ENCODE measurements at places on chromosomes 7 and 10.

GRCh38 chr10:104612571-104613205, 28.4 kb upstream of the SORCS3 start:
- no peak for DNase-seq

DNA sequence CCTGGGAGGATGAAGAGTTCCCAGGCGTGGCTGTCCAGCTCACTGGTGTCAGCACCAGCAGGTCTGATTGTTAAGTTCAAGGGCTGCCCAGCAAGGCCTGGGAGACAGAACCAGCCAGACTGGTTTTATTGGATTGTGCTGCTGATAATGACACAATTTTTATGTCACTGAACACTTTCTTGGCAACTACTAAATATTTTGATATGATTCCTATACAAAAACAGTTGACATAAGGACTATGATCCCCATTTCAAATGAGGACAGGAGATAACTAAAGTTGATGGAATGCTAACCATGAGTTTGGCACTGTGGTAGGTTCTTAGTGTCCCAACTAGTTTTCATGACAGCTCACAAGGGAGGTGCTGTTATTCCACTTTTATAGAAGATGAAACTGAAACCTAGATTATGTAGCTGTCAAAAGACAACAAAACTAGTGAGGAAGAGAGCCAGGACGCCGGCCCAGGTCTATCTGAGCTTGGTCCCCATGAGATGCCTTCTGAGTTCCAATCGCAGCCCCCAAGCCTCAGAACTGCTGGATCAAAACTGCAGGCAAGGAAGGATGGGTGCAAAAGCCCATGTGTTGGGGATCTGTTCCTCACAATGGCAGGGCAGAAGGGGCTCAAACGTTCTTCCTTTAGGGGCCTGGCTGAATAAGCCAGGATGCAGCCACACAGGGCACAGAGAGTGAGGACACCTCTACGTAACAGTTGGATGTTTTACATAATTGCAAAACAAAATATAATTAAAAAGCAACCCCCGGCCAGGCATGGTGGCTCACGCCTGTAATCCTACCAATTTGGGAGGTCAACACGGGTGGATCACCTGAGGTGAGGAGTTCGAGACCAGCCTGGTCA, 52.8 kb downstream of the COBL start:
- DNase-seq, result no peak

GRCh38 chr10:35318551-35318950, 17.8 kb upstream of the CCNY start:
- no peak for DNase-seq

DNA sequence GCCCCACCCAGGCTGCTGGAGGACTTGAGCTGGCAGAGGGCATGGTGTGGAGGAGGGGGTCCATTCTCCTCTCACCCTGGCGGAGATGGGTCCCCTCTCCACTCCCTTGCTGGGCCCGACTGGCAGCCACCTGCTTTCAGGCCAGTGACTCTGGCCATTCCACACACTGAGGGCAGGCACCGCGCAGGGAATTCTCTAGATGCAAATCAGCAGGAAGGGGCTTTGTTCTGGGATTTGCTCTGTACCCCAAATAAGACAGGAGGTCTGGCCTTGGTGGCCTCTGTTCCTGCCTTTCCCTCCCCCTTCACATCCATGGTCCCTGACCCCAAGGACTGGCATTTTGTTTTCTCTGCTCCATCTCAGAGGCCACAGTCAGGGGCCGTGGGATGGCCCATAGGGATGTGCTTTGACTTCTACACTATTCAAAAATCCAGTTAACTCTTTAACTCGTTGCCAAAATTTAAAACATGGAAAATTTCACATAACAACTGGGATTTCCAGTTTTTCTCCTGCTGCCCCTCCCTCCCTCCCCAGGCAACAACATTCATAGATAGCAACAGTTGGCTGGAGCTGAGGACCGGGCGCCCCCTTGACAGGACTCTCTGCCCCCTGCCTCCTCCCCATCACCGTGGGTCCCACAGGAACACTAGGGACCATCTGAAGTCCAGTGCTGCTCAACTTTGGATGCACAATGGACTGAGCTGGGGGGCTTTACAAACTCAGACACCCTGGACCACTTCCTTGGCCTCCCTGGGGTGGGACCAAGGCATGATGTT, 33.9 kb downstream of the PPIF start:
- no peak for DNase-seq

DNA sequence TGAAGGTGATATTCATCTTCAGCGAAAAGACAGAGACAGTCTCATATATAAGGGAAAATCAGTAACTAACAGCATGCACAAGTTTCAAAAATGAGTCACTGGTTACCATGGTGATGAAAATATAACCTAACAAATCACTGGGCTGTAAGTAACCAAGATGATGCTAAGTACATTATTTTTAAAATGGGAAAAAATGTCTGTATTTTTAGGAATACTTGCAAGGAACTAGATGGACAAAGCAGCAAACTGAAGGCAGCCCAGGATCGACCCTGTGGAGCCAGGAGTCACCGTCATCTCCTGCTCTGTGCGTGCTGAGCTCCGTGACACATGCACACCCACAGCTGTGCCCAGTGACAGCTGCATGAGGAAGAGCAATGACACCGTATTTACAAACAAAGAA, 137.3 kb downstream of the ELMO1 start:
- DNase-seq, result no peak

- no peak for DNase-seq
Measured at GRCh38 chr7:80981405-80981804, 62.6 kb upstream of the SEMA3C start.

DNA sequence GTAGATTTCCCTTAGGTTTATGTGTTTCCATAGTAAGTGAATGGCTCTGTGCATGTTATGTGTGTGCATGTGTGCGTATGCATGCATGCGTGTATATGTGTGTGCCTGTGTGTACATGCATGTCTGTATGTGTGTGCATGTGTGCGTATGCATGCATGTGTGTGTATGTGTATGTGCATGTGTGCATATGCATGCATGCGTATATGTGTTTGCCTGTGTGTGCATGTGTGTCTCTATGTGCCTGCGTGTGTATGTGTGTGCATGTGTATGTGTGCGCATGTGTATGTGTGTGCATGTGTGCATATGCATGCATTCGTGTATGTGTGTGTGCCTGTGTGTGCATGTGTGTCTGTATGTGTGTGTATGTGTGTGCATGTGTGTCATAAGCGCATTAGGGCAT, 98.8 kb upstream of the AGBL3 start:
- no peak for DNase-seq

GRCh38 chr10:32000937-32001336, 55.3 kb downstream of the KIF5B start:
- DNase-seq, result no peak

DNA sequence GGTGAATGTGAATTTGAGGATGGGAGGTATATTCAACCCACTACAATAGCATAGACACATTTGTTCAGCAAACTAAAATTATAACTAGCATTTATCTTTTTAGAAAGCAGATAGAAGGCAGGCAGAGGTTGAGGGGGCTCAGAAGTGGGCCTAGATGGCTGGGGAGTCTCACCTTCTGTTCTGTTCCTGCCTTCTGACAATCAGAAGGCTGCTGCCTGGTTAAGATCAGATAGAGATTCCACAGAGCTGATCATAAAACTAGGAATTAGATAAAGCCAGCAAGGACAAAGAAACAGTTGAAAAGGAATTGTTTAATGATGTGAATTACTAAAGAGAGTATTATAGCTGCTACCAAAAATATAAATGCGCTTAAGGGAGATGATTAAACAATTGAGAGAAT, 11.6 kb upstream of the NFE2L3 start:
- DNase-seq, result no peak

DNA sequence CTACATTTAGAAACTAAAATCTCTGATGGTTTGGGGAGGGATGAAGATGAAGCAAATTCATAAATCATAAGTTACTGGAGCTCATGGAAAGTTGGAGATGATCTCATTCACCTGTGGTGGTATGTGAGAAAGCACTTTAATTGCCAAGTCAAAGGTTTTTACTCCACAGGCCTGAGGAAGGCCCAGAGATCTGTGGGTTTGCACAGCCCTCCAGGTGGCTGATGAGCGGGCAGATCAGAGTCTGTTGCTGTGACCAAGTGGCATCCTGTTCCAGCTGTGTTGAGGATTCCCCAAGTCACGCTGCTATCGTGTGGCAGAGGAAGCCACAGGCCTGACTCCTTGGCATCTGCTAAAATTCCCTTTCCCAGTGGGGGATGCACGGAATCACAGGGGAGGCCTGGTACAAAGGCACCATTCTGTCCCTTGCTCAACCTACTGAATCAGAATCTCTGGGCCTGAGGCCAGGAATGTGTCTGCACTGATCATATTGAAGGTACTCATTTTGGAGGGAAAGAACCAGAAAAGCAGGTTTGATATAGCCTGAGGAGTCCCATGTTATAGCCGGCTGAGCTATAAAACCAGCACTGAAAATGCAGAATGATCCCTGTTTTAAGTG, 19.7 kb upstream of the DDC start:
- DNase-seq, result no peak

GRCh38 chr10:61063034-61063433, 119.0 kb upstream of the RHOBTB1 start:
- DNase-seq, result no peak

DNA sequence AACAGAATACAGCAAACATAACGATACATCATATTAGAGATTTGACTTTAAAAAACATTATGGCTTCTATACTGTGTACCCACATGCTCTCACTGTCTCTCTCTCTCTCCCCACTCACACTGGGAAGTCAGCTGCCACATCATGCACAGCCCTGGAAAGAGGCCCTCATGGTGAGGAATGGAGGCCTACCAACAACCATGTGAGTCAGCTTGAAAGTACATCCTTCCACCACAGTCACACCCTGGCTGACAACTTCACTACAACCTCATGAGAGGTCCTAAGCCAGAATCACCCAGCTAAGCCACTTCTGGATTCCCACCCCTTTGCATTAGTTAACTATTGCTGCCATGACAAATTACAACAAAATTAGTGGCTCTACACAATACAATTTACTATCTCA, 23.3 kb upstream of the GPR22 start:
- DNase-seq, result no peak

GRCh38 chr10:87053111-87053510, 33.0 kb downstream of the FAM25A start:
- no peak for DNase-seq

GRCh38 chr10:52442576-52442975, 128.5 kb downstream of the DKK1 start:
- no peak for DNase-seq

DNA sequence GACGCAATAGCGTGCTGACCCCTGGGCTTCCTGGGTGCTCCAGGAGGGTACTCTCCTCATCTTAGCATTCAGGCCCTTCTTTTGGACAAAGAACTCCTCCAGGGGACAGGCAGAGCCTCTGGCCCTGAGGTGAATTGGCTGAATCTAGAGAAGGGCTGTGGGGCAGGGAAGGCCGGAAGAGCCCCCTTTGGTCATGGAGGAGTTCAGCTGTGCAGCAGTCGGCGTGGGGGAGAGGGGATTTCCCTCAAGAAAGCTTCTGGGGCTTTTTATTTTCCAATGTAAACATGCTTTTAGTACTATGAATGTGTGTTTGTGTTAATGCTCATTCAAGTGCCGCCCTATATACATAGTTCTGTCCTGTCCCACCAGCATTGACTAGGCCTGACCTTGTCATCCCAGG, 38.8 kb downstream of the FIGNL1 start:
- DNase-seq, result no peak

DNA sequence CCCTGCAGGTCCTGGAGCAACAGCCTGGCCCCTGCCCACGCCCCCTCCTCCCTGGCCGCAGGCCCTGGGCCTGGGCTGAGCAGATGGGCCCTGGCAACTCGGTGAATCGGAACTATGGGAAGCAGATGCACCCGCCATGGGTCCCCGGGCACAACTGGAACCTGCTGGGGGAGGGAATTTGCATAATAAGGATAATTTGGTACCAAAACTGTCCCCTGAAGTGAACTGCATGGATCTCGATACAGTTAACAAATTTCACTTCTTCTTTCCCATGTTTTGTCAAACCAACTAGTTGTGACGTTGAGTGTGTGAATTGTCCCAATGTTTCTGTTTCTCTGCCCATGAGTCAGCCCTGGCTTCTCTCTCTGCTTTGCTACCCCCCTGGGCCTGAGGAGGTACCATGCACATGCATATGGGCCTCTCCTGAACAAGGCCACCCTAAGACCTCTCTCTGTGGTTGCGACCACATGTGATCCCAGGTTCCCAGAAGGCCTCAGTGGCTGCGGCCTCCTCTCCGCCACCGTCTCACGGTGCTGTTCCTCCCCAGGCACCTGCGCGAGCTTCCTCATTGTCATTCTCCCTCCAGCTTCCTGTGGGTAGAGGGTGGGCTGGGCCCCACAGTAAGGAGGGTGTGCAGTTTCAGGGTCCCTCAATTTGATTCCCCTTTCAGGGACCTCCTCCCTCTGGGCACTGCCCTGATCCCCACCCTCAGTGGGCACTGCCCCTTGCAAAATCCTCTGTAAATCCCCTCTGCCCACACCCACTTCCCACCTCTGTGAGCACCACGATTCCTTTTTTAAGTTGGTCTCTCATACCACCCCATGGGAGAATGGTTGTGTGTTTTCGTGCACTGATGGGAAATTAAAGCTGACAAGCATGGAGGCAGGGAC, 40.0 kb downstream of the FIGNL1 start:
- DNase-seq, result peak; percentile 68

DNA sequence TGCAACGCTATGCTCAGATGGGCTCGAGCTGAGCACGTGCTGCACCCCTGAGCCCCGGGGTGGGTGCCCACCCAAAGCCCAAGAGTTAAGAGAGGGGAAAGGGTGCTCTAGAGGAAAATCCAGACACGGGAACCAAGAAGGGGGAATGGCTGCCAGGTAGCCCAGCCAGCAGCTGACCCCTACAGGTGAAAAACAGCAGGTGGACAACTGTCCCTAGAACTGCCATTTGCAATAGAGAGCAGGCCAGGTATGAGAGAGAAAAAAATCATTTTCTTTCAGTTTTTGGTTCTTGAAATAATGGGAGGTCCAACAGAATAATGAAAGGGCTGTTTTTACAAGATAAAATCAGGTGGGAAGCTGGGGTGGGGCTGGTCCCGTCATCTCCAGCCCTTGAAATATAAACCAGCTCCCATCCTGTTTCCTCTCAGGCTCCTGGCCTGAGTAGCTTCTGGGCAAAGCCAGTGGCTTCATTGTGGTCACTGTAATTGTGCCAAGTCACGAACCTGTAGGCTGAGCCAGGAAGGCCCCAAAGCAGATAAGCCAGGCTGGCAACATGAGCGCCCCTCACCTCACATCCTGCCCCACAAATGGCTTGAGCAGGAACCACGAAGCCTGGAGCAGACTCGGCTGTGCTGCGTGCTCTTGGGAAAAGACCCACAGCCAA, 257.8 kb downstream of the SNX10 start:
- DNase-seq, result no peak

Data from NAMALWA (cell line).